Substantia nigra (tissue), 51 donors: ENCODE measurements at places on chromosomes 7 and 10.

- no peak for DNase-seq
Observed at GRCh38 chr7:15648461-15648961, 38.0 kb downstream of the MEOX2 start.

GRCh38 chr7:34357068-34357467, 300.9 kb upstream of the NPSR1 start:
- no peak for DNase-seq

- no peak for DNase-seq
Observed at GRCh38 chr7:51727441-51727840, 410.8 kb upstream of the COBL start.

- DNase-seq = no peak
Observed at GRCh38 chr10:62284221-62284620, 15.6 kb upstream of the RTKN2 start.

DNA sequence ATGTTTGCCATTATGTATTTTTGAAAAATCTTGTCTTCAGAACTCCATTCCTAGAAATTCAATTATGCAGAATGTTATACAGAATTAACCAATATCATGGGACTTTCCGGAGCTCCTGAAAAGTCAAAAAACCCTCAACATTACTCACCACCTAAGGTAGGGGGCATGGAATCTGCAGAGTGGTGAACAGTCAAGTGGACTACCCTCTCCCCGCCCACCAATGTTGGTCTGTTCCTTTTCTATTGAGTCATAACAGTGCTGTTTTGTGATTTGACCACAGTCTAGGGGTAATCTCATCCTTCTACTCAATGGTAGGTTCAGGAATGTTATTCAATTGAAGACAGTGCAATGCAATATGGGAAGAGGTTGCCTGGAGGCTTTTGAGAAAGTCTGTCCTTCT, 130.5 kb upstream of the HABP2 start:
- DNase-seq = no peak

- no peak for DNase-seq
Observed at GRCh38 chr7:46651561-46652088, 730.6 kb upstream of the IGFBP3 start.

- no peak for DNase-seq
Observed at GRCh38 chr7:79681454-79681853, 228.0 kb upstream of the MAGI2 start.

DNA sequence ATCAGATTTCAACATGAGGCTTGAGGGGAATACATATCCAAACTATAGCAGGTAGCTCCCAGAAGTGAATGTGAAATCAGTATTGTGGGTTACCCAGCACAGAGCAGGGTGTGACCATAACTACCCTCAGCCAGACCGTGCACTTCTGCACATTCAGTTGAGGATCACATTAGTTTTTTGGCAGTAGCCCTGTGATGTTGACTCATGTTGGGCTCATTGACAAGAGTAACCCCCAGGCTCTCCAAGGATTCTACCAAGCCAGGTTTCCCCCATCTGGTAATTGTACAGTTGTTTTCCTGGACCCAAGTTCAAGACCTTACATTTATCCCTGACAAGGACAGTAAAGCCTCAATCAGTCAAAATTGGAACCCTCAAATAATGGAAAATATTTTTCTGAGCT, 11.7 kb upstream of the CPA4 start:
- DNase-seq = no peak

DNA sequence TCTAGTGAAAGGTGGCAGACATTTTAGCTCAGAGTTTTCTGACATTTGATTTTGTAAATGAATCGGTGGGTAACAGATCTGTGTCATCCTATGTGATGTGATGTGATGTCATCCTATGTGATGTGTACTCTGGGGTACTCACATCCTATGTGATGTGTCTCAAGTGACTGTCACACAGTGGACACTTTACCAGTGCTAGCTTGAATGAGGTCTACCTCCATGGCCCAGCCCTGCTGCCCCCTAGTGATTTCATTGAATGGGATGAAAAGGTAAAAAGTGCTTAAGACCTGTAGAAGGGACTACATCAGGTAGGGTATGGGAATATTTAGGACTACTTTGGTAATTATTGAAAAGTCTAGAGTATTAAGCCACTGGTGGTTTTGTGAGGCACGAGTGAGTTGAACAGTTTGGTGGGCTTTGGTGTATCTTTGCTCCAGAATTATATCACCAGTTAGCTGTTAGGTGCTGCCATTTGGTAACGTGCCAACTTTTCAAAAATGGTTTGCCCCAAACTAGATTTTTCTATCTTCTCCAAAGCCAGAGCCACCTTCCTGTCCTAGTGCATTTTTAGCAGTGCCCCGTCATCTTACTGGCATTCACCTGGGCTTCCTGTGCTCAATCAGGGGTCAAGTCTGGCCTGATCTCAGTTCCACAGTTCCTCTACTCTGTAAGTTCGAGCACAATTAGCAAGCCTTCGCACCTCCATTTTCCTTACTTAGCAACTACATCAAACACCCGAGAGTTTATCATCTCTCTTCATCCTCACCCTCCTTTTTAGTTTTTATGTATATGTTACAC, 9.7 kb downstream of the EIF4H start:
- no peak for DNase-seq

DNA sequence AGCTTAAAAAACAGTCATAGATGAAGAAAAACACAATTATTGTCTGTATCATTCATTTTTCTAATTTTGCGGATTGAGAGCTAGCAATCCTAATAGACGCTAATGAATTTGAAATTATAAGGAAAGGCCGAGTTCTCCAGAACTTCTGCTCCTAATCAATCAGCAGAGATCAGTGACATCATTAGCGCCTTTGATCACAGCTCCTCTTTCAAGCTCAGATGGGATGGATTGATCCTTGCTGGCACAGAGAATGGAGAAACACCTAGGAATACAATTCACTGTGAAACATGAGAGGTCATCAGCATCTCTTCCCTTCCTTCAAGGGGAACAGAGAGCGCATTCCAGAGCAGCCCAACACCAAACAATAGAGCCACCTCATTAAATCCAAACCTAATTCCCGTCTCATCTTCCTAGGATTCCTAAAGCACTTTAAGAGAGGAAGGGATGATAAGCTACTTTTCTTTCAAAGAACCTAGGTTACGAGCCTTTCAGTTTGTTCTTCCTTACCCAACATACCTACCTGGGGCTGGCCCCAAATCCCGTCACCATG, 24.4 kb downstream of the GLI3 start:
- no peak for DNase-seq

GRCh38 chr10:35326466-35327235, 9.7 kb upstream of the CCNY start:
- DNase-seq = no peak

- DNase-seq = no peak
Observed at GRCh38 chr7:155702616-155703015, 58.2 kb downstream of the RBM33 start.

GRCh38 chr7:904847-905246, 28.5 kb downstream of the GET4 start:
- DNase-seq = no peak

DNA sequence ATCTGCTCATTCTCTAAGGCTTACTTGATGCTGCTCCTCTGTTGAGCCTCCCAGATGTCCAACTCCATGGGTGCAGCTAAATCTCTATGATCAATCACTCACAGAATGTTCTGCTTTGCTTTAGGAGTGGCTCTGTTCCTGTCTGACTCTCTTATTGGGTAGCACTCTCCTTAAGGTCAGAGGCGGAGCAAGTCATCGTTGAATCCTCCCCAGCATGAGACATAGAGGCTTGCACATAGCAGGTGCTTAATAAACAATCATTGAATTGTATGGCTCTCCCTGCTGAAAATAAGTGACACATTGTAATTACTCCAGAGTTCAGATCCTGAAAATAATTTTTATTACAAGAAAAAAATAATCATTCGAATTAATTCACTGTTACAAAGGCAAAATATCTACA, 69.7 kb downstream of the NPS start:
- DNase-seq = no peak

- DNase-seq = no peak
Observed at GRCh38 chr7:142910031-142910433, 23.5 kb downstream of the TRPV5 start.

- no peak for DNase-seq
Observed at GRCh38 chr10:75430000-75430763, 1.2 kb upstream of the LRMDA start.

GRCh38 chr7:155721056-155721455, 76.6 kb downstream of the RBM33 start:
- no peak for DNase-seq

- DNase-seq = no peak
Observed at GRCh38 chr7:45203936-45204445, 46.4 kb downstream of the RAMP3 start.

DNA sequence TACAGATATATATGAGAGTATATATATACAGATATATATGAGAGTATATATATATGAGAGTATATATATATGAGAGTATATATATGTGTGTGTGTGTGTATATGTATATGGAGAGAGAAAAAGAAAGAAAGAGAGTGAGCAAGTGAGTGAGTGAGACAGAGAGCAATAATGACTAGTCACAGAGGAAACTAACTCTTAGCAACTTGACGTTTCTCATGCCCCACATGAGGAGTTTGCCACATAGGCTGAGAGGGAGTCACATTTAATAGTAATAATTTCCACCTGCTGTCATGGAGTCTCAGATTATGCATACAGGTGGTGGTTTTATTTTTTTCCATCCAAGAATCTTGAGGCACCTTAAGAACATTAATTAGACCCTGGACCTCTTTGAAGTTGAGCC, 199.9 kb downstream of the GATA3 start:
- no peak for DNase-seq

GRCh38 chr10:89377705-89378637, at the start of gene IFIT1B:
Gene IFIT1B (plus strand): TSS chr10:89378056. CDS start chr10:89378136, 80 bp downstream.
- no peak for DNase-seq

- DNase-seq = no peak
Observed at GRCh38 chr10:21944727-21945386, 58.7 kb downstream of the DNAJC1 start.

DNA sequence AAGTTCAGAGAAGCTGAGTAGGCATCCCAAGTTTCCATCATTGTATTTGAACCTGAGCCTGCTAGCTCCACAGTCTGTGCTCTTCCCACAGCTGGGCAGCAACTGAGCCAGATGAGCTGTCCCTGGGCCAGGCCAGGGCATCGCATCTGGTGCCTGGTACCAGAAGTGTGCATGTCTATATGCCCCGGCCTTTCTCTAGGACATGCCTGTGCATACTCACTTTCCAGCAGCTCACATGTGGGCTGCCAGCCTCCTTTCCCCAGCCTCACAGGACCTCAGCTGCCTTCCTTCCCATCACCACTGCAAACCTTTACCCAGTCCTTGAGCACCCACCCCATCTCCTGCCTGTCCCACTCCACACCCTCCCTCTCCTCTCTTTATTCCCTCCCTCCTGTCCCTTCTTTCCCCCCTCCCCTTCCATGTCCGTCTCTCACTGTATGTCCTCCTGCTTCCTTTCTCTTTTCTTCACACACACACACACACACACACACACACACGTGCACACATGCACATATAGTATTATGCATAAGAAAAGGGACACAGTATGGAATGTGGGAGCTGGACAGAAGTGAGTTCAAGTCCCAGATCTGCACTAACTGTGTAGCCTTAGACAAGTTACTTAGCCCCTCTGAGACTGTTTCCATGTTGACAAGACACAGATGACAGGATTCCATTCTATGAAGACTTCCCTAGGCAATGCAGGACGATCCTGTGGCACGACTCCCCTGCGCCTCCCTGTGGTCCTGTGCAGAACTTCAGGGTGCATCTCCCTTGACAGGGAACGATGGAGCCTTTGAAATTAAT, 10.9 kb downstream of the CDHR1 start:
- DNase-seq = peak; percentile 59

DNA sequence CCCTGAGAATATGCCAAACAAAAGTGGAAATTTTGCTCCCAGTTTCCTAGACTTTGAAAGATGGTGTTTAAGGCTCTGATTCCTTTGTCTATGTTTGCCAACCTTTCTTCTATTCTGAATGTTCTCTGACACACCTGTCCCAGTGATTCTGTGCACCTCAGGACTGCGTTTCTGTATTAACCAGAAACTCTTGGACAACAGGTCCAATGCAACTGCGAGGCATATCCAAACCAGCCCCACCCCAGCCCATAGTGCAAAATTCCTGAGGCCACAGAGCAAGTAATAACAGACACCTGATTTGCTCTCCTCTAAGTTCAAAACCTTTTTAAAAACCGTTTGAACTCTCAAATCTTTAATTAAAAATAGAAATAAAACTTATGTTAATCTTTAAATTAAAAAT, 37.0 kb upstream of the MSRB2 start:
- no peak for DNase-seq

- DNase-seq = no peak
Observed at GRCh38 chr7:144786522-144786921, 49.3 kb downstream of the TPK1 start.

DNA sequence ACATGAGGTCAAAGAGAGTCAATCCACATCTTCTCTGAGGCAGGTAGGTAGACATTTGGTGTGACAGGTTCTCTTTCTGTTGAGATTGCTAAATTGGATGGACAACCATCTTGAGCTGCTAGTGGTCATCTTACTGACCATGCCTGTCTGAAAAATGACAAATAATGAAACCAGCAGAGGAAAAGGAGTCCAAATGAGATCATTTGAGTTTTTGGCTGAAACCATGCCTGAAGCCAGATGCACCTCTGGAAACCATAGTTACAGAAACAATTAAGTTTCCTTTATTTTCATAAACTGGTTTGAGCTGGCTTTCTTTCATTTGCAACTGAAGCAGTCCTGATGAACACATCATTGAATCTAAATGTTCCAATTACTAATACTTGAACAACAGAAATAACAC, 100.6 kb downstream of the ZNF438 start:
- DNase-seq = no peak

GRCh38 chr7:91083855-91084644, 180.2 kb upstream of the FZD1 start:
- DNase-seq = peak; percentile 11

DNA sequence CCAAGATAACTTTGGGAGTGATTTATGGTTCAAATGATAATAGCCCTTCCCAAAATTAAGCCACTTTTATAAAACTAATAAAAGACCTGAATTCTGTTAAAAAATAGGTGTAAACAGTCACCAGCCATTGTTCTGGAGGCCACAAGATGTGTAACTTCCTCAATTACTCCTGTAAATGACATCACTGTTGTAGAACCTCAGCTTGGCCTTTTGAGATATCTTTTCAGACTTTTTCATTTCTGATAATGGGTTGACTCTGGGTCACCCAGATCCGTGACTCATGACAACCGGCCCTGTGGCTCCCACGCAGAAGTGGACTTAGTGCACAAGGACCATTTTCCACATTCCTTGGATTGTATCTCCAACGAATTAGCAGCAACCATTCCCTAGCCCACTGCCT, 106.6 kb downstream of the DKK1 start:
- DNase-seq = no peak

GRCh38 chr10:131830446-131831130, 70.2 kb upstream of the PPP2R2D start:
- no peak for DNase-seq

- no peak for DNase-seq
Observed at GRCh38 chr7:74148491-74148890, 25.7 kb upstream of the EIF4H start.

DNA sequence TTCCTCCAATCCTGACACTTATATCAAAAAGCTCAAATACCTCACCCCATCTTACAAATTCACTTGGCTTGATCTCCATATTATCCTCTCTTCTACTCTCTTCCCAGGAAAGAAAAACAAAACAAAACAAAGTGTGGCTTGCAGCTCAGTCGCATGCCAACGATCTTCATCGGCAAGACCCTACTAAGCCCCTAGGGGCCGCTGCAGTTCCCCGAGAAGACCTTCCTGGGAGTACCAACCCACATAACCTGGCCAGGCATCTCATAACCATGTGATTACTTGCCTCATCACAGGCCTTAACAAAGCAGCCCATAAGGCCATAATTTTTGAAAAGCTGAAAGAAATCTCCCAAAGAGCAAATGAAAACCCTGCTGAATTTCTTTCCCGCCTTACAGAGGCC, 103.7 kb downstream of the ZNF92 start:
- DNase-seq = no peak

- no peak for DNase-seq
Observed at GRCh38 chr7:158771213-158771834, 58.0 kb downstream of the ESYT2 start.
